ENCODE measurements at places on chromosomes 16 and 17.

DNA sequence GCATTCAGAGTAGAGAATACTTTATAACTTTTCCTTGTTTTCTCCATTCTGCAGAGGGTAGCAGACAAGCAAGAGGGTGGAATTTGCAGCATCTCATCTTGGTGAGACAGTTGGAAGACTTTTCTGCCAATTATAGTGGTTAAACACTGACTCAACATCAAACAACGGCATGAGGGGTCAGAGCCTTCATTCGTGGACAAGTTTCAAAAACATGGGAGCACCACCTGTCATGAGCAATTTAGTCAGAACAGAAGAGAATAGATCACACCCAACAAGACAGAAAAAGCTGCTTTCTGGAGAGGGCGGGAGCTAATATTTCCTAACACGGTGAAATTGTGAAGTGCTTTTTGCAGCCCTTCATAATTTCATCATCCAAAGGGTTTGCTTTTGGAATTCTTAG is 17.9 kb upstream of the ZNF652 start:
- no peak for DNase-seq

GRCh38 chr17:8176197-8176940 is at the start of gene TMEM107:
Gene TMEM107 (minus strand): TSS chr17:8176380. CDS start chr17:8176286, 94 bp downstream.
- DNase-seq, result peak; percentile 71

GRCh38 chr17:50845240-50846147 is 10.1 kb downstream of the WFIKKN2 start:
- no peak for DNase-seq

DNA sequence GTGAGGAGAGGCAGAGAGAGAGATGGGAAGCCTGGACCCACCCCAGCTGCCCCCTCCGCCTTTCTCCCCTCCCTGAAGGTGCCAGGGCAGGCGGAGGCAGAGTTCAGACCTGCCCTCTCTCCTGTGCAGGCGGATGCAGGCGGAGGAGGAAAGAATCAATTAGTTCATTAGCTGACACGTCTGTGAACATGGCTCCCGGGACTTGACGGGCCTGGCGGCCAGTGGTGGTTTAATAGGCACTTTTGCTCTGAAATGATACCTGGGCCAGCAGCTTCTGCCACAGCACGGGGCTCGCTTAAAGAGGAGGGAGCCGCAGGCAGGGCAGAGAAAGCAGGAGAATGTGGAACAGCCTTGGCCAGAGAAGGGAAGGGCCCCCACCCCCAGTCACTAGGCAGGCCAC is 98.1 kb downstream of the SDK2 start:
- no peak for DNase-seq

GRCh38 chr16:583470-583814 is 6.4 kb upstream of the RAB40C start:
- no peak for DNase-seq

GRCh38 chr17:61583242-61583641 is 7.8 kb downstream of the NACA2 start:
- DNase-seq, result no peak

GRCh38 chr16:88649924-88650748 is 717 bp downstream of the CYBA start:
- DNase-seq, result no peak

DNA sequence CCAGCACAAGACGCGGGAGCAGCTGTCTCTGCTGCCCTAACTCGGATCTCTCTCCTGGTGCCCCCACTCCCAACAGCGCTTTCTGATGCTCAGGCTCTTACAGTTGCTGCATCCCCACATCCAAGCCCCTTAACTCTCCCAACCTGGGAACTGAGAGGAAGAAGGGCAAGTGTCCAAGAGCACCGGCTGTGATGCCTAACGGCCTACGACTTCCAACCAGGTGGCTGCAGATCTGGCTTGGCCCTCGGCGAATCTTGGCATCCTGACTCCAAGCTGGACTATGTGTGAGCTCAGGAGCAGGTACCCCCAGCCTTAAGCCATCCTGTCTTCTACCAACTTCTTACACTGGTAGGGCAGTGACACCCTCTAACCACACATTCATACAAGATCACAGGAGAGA is 38.3 kb upstream of the RCVRN start:
- no peak for DNase-seq

- no peak for DNase-seq
Measured at GRCh38 chr16:51255349-51255972, 104.4 kb upstream of the SALL1 start.

DNA sequence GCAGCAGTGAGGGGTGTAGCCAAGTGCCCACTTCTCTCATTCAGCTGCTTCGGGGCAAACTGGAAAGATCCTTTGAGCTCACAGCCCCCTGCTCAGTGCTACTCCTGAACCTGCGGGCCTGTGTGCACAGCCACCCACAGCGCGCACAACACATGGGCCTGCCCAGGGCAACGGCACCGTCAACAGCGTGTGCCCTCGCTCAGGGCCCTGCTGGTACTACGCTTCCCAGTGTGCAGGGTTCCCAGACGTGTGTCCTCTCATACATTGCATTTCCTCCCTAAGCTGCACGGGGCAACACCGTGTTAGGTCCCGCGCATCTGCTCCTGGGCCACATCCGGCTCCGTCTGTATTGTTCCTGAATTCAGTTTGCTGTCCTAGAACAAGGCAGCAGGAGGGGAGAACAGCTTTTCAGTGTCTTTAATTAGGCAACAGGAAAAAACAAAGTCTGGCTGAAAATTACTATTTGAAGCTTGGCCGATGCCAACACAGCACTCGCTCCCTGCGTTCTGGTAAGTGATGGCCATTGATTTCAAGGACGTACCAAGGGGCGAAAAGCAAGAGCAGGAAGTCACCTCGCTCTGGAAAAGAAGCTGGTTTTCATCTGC is 15.2 kb downstream of the MRM3 start:
- DNase-seq, result no peak

- peak; percentile 43 for DNase-seq
Measured at GRCh38 chr17:27381007-27381501, 75.2 kb upstream of the KSR1 start.

- no peak for DNase-seq
Measured at GRCh38 chr16:64058685-64059084, 1063.2 kb downstream of the CDH11 start.

GRCh38 chr17:17723354-17724261 is 42.4 kb downstream of the RAI1 start:
- DNase-seq, result peak; percentile 46

DNA sequence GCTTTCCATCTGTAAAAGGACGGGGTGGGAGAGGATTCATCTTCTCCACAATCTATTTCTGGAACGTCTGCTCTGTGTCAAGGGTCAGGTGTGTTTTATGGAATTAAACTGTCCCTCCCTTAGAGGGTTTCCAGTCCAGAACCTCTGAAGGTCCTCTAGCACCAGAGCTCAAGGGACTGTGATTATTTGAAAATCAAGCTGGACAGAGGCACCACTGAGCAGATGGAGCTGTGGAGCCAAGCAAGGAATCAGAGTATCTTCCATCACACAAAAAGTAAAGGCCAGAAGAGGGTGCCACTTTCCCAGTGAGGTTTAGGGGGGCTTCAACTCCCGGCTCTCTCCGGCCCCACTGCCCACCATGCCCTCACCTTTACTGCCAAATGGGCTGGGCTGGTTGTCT is 6.8 kb downstream of the CACNG5 start:
- no peak for DNase-seq

DNA sequence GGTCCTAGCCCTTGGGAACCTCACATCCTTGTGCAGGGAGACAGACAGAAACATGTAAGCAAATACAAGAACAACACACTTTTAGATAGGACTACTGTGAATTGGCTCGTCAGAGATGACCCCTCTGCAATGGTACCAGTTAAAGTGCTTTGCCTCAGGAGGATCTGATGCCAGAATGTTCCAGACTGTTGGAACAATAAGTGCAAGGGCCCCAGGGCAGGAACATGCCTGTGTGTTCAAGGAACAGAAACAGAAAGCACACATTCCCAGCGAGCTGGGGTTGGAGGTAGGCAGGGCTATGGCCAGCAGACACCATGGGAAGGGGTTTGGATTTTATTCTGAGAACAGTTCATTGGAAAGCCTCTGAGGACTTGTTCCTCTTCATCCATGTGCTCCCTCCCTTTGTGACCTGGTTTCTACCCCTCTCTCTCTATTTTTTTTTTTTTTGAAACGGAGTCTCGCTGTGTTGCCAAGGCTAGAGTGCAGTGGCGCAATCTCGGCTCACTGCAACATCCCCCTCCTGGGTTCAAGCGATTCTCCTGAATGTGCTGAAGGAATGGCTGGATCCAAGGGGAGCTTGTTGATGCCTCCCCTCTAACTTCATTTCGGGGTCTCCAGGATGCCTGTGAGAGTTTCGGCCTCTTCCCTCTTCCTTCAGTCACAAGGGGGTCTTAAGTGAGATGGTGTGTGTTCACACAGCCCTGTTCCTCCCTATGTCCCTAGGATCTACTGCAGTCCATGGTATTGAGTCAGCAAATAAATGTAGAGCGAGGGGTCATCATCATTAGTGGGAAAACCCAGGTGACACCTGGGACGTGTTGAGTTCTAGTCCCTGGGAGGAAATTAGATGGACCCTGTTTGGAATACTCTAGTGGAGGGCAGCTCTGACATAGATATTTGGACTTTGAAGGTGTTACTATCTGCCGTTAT is 6.4 kb downstream of the STAT5A start:
- DNase-seq, result no peak

DNA sequence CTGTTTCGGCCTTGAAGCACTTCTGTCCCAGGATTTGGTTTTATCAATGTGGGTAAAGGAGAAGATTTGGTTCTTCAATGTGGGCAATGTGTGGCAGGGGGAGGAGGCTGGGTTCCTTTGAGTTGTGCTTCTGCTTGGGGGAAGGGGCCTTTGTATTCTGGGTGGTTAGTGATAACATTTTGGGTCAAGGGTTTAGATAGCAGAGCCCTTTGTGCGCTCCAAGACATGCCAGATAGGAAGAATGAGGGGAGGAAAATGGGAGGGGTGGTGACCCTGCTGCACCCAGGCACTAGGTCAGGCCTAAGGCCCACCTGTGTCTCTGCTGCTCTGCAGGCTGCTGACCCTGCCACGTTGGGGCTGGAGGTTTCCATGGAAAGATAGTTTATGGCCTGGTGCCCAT is 40.0 kb upstream of the CDC42EP4 start:
- no peak for DNase-seq

GRCh38 chr17:76569607-76570279 is 15.9 kb downstream of the ST6GALNAC2 start:
- no peak for DNase-seq

DNA sequence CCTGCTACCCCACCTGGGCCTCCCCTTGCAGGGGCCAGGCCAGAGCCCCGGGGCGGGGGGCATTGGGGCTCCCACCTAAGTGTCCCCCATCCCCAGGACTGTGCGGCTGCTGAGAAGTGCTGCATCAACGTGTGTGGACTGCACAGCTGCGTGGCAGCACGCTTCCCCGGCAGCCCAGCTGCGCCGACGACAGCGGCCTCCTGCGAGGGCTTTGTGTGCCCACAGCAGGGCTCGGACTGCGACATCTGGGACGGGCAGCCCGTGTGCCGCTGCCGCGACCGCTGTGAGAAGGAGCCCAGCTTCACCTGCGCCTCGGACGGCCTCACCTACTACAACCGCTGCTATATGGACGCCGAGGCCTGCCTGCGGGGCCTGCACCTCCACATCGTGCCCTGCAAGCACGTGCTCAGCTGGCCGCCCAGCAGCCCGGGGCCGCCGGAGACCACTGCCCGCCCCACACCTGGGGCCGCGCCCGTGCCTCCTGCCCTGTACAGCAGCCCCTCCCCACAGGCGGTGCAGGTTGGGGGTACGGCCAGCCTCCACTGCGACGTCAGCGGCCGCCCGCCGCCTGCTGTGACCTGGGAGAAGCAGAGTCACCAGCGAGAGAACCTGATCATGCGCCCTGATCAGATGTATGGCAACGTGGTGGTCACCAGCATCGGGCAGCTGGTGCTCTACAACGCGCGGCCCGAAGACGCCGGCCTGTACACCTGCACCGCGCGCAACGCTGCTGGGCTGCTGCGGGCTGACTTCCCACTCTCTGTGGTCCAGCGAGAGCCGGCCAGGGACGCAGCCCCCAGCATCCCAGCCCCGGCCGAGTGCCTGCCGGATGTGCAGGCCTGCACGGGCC is 1.9 kb downstream of the WFIKKN1 start:
- DNase-seq, result no peak

GRCh38 chr17:75032720-75033280 is 14.0 kb downstream of the ATP5PD start:
- DNase-seq, result no peak

GRCh38 chr17:82848022-82848592 is 8.3 kb upstream of the ZNF750 start:
- no peak for DNase-seq

GRCh38 chr17:51439395-51440229 is 179.3 kb downstream of the UTP18 start:
- DNase-seq, result peak; percentile 2

DNA sequence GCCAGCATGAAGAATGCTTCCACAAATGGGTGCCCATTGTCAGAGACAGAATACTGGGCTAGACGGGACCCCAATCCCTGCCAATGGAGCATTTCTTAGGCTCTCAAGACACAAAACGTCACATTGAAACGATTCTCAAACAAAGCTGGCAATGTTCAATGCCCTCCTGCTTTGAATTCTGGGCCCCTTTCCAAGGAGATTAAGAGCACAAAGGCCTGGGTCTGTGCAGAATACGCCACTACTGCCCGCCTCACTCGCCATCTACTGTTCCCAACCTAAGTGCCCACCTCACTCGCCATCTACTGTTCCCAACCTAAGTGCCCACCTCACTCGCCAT is 9.7 kb downstream of the CFAP20 start:
- DNase-seq, result peak; percentile 72

- DNase-seq, result no peak
Measured at GRCh38 chr16:19810817-19811731, 73.6 kb downstream of the GPRC5B start.

DNA sequence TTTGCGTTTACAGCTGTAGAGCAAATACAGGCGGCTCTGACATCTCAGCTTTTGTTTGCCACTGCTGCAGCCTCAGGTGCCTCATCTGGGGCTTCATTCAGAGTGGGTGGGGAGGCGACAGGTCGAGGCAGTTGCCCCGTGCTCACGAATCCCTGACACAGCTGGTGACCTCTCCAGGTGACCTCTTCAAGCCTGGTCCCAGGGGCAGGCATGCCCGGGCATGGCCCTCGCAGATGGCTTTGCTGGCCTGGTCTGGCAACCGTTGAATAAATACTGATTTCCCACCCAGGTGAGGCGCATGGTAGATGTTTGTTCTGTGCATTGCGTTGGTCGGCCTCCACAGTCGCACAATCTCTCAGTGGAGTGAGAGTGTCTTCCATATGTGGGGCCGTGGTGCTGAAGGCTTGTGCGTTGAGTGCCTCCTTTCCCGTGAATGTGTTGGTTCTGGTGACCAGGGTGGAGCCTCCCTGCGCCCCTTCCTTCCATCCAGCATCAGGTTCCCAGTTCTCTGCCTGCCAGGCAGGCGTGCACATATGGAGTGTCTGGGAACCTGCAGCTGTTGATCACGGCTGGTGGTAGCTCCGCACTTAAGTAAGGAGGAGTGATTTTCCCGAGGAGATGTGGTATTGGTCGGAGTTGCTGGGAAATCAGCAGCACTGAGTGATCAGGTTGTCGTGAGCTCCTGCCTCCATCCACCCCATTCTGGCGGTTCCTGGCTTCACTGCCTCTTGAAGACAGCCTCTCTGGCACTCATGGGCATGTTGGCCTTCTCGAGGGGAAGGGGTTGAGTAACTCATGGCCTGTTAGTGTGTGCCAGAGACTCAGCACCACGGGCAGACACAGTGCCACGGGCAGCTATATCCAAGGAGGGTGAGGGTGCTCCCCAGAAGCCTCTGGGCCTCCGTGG is 149.7 kb downstream of the RPTOR start:
- DNase-seq, result no peak
